Naive B cell (primary cell): ENCODE measurements at places on chromosomes 11 and 22. TPM values are rescaled to one million over a fixed set of nuclear protein-coding genes. Genes with fewer than 3 reads are reported as not detected.

DNA sequence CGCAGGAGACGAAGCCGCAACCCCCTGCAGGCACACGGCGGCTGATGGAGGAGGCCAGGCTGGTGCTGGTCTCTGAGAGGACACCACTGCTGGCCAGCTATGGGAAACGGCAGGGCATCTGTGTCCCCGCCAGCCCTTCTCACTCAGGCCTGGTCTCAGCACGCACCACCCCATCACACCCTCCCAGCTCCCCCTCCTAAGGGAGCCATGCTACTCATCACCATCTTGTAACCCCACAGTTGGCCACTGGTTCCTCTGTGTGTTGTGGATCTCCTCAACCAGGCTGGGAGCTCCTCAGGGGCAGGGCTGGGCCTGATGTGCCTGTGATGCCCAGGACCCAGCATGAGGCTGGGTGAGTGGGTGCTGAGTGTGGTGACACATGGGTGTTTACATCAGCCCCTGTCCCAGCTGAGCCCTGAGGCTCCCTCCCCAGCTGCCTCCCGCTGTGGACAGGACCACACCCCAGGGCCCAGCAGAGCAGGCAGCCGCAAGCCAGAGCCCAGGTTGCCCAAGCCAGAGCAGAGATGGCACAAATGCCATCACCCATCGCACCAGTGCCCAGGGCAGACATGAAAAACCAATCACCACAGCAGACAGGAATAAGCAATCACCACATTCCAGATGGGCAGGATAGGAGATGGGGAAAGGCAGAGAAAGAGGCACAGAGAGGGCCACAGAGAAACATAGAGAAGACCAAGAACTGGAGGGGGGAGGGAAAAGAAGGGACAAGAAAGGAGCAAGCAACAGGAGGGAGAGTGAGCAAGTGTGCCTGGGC lies 8.2 kb downstream of the ARVCF start:
- H3K4me1 ChIP-seq: no peaks in the 10 kb centered on the region
- H3K4me3 ChIP-seq: no peak overlapping the region
- no peaks in the 10 kb centered on the region for H3K27me3 ChIP-seq
- DNase-seq: no peak
- H3K27ac ChIP-seq: no peak overlapping the region
- peaks cover 3% of the 10 kb centered on the region for H3K36me3 ChIP-seq

GRCh38 chr11:17405232-17406005 lies 17.0 kb upstream of the KCNJ11 start:
- no peak overlapping the region for H3K4me3 ChIP-seq
- H3K4me1 ChIP-seq: peaks cover 4% of the 10 kb centered on the region
- no peak for DNase-seq

GRCh38 chr22:25888399-25889054 lies 146.5 kb downstream of the MYO18B start:
- no peaks in the 10 kb centered on the region for H3K36me3 ChIP-seq
- peaks cover 34% of the 10 kb centered on the region for H3K27me3 ChIP-seq
- DNase-seq: no peak
- H3K27ac ChIP-seq: no peak overlapping the region

DNA sequence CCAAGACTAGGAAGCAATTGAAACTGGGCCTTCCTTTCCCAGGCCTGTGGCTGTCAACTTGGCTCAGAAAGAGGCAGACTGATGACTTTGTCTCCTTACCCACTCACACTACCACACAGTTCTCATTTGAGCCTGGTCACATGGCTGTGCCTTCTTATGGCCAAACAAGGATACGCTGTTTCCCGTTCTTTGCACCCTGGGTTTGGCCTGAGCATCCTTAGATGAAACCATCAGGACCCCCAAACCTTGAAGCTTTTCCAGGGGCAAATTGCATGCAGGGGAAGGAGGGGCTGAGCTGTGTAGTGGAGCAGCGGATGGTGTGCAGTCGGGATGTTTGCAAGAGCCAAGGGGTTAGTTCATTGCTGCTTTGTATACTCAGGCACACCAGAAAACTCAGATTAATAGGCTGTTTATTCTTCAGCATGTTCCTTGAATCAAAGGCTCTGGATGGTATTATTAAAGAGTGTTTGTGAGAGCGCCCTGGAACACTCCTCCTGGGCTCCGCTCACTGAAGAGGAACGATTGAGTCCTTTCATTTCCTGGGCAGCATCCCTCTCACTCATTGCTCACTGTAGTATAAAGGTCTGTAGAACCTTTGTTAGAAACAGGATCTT lies 69.8 kb downstream of the ARFGAP2 start:
- no peak overlapping the region for H3K27ac ChIP-seq
- DNase-seq: no peak
- no peak overlapping the region for H3K4me3 ChIP-seq

DNA sequence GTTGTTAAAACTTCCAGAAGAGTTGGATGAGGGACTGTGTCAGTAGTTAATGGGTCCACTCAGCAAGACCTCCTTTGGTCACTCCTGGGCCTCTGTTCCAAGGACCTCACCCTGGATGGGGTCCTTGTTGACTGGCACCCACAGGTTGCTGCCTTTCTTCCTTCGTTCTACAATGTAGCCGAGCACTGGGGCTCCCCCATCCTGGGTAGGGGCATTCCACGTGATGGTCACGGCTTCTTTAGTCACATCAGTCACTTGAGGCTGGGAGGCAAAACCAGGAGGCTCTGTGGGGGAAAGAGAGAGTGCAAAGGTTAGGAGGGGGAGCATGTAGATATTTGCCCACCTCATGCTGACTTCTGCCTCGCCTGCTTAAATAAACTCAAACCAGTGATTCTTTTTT lies 12.0 kb downstream of the TMEM86A start:
- H3K4me1 ChIP-seq: peaks cover 10% of the 10 kb centered on the region
- no peak for DNase-seq
- H3K27ac ChIP-seq: no peak overlapping the region
- H3K36me3 ChIP-seq: no peaks in the 10 kb centered on the region
- H3K27me3 ChIP-seq: peaks cover 15% of the 10 kb centered on the region

GRCh38 chr11:96284917-96285316 lies 58.1 kb downstream of the MAML2 start:
- no peak overlapping the region for H3K4me3 ChIP-seq
- no peak for DNase-seq
- no peaks in the 10 kb centered on the region for H3K36me3 ChIP-seq
- H3K27me3 ChIP-seq: no peaks in the 10 kb centered on the region

- no peaks in the 10 kb centered on the region for H3K36me3 ChIP-seq
- DNase-seq: no peak
- no peak overlapping the region for H3K4me3 ChIP-seq
- H3K4me1 ChIP-seq: no peaks in the 10 kb centered on the region
- no peak overlapping the region for H3K27ac ChIP-seq
- no peaks in the 10 kb centered on the region for H3K27me3 ChIP-seq
Measured at GRCh38 chr11:80958361-80958760, 1517.5 kb upstream of the TENM4 start.

GRCh38 chr11:118663381-118663780 lies 16.1 kb downstream of the TREH start:
- no peaks in the 10 kb centered on the region for H3K36me3 ChIP-seq
- no peak overlapping the region for H3K4me3 ChIP-seq
- H3K4me1 ChIP-seq: peaks cover 10% of the 10 kb centered on the region
- H3K27me3 ChIP-seq: peaks cover 13% of the 10 kb centered on the region
- no peak for DNase-seq
- peak overlapping the region; percentile 9 for H3K27ac ChIP-seq

DNA sequence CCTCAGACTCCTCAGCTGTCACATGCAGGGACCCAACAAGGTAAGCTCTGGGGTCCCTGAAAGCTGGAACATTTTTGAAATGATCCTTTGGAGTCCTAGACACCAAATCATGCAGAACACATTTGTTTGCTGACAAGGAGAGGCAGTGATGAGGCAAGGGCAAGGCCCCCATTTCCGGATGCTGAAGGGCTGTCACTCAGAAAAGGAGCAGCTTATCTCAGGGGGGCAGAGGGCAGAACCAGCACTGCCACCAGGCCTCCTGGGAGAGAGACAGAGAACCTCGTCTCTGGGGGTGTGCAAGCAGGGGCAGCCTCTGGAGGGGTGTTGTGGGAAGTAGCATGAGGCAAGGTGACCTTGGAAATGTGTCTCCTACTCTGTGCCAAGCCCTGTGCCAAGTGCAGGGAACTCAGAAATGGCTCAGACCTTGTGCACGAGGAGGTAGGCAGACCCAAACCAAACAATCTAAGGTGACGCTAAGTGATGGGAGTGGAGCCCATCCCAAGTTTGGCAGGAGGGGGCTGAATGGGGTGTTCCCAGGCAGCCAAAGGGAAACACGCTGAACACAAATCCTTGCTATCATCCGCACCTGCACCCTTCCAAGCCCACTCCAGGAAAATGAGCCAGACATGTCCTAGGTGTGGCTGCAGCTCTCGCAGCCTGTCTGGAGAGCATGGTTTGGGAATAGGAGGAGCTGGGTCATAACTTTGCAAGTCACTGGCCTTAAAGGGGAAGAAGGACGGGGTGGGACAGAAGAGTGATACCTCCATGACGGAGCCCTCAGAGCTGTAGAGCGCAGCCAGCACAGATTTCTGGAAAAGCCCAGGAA lies 94.2 kb downstream of the PDE2A start:
- no peak for DNase-seq
- H3K27me3 ChIP-seq: peaks cover 4% of the 10 kb centered on the region
- no peak overlapping the region for H3K27ac ChIP-seq

GRCh38 chr11:3604167-3604566 lies 37.6 kb downstream of the ART5 start:
- H3K27me3 ChIP-seq: peaks cover 9% of the 10 kb centered on the region
- DNase-seq: no peak
- H3K4me3 ChIP-seq: no peak overlapping the region
- H3K36me3 ChIP-seq: no peaks in the 10 kb centered on the region
- no peaks in the 10 kb centered on the region for H3K4me1 ChIP-seq

MS4A6E gene
- polyA plus RNA-seq: not detected

ARHGAP20 gene
- polyA plus RNA-seq: 0.05 TPM

RAB36 gene
- polyA plus RNA-seq: 1.7 TPM

KCTD21 gene
- not detected for polyA plus RNA-seq

TRIM6 gene
- polyA plus RNA-seq: not detected

PAK1 gene
- 9.5 TPM for polyA plus RNA-seq
